HT1080 (cell line): ENCODE measurements at places on chromosomes 1 and 21. TPM values are rescaled to one million over a fixed set of nuclear protein-coding genes. Genes with fewer than 3 reads are reported as not detected.

MARCKSL1 gene
- total RNA-seq: 89.4 and 127 TPM in 2 replicates

HSPB7 gene
- not detected in 2 replicates for total RNA-seq

GRCh38 chr1:155873860-155874259, 14.5 kb downstream of the SYT11 start:
- DNase-seq: no peak

DNA sequence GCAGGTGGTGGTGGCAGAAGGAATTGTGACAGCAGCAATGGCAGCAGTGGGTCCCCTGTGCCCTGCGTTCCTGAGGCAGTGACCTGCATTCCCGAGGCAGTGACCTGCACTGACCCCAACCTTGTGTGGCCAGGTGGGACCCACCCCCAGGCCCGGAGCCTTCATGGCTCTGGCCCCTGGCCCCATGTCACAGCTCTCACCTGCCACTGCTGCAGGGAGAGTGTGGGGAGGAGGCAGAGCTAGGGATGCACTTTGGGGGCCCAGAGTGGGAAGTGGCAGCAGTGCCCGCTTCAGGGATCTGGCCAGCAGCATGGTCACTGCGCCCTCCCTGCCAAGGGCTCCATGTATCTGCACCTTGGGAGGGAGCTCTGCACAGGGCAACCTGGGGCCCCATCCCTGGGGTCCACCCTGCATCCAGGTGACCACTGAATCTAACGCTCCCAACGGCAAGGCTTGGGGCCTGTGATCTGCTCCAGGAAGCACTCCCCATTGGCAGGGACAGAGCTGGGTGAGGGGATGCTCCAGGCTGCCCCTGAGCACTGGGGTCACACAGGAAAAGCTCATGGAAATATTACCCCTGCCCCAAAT, 618.6 kb downstream of the RWDD3 start:
- no peak for DNase-seq

GRCh38 chr21:34606051-34606450, 8.9 kb downstream of the RCAN1 start:
- no peak for DNase-seq
